Activated CD4-positive, alpha-beta T cell treated with anti-CD3 and anti-CD28 coated beads for 48 hours (primary cell): ENCODE measurements at places on chromosomes 5 and 9.

- DNase-seq, result no peak
Measured at GRCh38 chr9:108184941-108185340, 670.8 kb downstream of the ACTL7B start.

DNA sequence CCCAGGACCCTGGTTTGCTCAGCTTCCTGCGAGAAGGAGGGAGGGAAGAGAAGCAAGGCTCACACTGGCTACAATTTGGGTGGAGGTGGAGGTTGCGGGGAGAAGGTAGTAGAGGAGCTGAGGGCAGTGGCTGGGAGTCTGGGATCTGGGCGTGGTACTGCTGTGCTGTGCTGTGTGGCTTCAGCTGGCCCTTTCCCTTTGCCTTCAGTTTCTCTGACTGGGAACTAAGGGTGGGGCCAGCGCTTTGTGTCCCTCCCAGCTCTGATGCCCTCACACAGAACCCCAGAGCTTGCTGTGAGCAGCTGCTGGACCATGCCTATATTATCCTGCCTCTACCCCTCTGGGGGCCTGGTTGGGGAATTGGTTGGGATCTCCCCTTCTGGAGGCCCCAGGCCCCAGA, 60.9 kb downstream of the RGS3 start:
- no peak for DNase-seq

DNA sequence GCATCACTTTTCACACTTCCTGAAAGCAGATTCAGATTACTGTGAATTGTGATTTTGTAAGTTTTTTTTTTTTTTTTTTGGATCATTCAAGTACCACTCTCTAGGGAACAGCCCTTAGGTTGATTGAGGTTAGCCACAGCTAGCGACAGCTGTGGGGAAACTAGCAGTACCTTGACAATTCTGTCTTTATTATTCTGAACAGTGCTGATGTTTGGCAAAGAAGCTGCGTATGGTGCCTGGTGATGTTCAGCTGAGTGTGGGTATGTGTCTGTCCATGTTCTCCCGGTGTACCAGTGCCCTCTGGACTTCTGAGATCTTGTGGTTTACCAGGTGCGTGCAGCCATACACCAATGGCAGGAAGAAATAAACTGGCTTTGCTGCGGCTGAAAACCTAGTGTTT, 117.3 kb upstream of the PLPPR1 start:
- DNase-seq, result no peak

- no peak for DNase-seq
Measured at GRCh38 chr5:22521521-22521920, 331.6 kb downstream of the CDH12 start.

- DNase-seq, result no peak
Measured at GRCh38 chr9:94300470-94301301, 27.8 kb downstream of the NUTM2F start.

GRCh38 chr9:134800791-134801339, 79.7 kb upstream of the FCN2 start:
- no peak for DNase-seq

GRCh38 chr9:124779368-124780059, 2.6 kb downstream of the OLFML2A start:
- DNase-seq, result no peak

DNA sequence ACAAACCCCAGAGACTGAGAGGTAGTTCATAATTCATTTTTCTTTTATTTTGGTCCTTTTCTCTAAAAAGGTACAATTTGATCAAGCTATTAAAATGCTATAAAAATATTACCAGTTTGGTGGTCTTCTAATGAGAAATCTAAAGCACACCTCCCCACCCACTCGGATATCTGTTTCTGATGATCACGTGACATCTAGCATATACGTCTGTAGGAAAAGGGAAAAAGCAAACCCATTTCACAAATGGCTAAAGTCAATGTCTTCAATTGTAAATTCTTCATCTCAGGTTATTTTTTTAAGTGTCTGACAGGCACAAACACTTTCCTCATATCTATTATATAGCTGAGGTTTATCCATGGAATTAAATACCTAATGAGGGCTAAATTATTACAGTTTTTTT, 18.9 kb downstream of the ZNF354A start:
- DNase-seq, result no peak

- DNase-seq, result no peak
Measured at GRCh38 chr9:74357577-74357976, 139.6 kb upstream of the RORB start.

DNA sequence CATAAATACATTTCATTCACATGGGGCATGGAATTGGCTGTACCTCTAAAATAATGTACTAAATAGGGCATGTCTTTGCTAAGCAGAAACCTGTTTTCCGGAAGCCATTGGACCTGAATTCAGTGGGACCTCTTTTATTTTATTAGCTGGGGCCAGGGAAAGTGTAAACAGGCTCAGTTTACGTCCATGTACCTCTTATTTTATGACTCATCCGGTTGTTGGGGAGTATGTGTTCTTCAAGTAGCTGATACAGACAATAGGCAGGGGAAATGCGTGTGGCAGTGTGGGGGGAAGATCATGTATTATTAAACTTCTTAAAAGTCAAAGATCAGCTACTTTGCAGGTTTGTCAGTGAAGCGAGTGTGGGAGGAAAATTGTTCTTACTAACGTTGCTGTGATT, 1.4 kb upstream of the GDNF start:
- DNase-seq, result no peak

DNA sequence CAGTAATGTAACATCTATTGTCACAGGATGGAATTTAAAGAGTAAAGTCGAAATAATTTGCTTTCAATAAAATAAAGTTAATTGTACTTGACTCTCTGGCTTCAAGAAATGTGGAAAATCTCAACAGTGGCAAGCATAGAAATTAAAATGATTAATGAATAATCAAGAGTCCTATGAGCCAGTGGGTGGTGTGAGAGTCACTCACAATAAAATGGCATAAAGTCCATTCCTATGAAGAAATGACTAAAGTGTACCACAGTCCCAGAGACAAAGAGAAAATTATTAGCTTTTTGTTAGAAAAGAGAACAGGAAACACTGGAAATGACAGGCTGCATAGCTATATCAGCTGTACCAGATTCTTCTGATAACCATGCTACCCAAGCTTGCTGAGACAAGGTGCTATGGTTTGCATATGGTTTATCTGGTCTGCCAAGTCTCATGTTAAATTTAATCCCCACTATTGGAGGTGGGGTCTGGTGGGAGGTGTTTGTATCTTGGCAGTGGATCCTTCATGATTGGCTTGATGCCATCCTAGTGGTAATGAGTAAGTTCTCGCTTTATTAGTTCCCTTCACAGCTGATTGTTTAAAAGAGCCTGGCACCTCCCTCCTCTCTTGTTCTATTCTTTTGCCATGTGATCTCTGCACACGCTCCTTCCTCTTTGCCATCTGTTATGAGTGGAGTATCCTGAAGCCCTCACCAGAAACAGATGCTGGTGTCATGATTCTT, 647.7 kb upstream of the ITGA1 start:
- DNase-seq, result no peak

DNA sequence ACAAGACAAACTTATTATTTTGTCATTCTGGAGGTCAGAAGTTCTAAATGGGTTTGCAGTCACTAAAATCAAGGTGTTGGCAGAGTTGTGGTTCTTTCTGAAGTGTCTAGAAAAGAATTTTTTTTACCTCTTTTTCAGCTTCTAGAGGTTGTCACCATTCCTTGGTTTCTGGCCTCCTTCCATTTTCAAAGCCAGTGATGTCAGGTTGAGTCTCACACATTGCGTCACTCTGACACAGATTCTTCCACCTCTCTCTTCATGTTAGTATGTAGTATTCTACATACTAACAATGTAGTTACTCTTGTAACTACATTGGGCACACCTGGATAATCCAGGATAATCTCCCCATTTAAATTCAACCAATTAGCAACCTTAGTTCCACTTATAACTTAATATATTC, 290.3 kb downstream of the RFX3 start:
- DNase-seq, result no peak

DNA sequence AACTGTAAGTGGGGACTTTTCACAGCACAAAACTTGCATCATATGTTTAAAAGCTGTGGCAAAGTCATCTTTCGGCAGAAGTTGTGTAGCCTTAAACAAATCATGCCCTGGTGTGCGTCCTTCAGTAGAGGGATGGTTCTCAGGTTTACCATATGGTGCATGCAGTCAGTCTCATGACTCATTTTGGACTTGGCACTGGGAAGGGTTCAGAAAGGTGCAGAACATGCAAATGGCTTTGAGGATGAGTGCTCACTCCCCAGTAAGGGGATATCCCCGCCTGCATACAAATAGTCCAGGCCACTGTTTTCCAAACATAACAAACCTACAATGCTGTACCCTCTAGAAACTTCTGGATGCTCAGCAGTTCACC, 260.3 kb downstream of the NDUFS4 start:
- DNase-seq, result no peak

DNA sequence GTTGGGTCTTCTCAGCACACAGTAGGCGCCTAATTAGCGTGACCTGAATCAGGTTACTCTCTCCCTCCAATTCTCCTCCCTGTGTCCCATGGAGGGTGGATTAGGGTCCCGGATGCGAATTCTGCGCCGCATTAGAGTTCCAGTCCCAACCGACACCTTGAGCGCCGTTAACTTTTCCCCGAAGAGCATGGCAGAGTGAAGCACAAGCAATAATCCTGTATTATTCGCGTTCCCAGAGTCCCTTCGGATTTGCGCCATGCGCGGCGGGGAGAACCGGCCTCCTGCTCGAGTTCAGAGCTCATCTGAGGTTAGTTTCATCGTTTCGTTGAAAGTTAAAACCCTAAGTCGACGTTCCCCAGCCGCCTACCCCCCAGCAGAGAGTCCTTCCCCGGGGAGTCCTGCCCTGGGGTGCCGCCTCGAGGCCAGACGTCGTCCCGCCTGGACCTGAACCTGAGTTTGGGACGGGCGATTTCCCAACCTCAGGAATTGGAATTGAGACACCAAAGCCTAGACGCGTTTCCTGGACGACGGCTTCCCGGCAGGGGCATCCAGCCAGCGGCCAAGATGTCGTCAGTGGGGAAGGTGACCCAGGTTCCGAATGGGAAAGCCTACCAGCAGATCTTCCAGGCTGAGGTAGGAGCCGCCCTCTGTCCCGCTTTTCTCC, at the start of gene CCDC180:
CCDC180 (plus strand) TSS at position 160 of the 664 bp plus-strand sequence; CDS start at position 565, 405 bp downstream.
- no peak for DNase-seq

DNA sequence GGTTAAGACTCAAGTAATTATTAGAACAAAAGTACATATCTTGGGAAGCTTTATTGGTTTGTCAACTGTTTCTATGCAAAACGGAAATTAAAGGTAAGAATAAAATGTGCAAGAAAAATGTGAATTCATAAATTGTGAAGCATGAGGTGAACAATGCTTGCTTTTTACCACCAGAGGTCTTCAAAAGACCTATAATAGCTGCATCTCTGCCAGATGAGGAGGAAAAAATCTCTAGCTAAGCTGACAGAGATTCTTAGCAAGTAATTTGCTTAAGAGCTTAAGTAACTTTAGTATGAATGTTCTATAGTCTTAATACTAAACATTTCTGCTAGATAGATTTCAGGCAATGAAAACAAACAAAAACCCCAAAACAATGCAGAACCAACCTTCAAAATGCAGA, 54.1 kb downstream of the MRPS30 start:
- no peak for DNase-seq

- DNase-seq, result no peak
Measured at GRCh38 chr5:111603446-111603827, 91.1 kb upstream of the STARD4 start.

DNA sequence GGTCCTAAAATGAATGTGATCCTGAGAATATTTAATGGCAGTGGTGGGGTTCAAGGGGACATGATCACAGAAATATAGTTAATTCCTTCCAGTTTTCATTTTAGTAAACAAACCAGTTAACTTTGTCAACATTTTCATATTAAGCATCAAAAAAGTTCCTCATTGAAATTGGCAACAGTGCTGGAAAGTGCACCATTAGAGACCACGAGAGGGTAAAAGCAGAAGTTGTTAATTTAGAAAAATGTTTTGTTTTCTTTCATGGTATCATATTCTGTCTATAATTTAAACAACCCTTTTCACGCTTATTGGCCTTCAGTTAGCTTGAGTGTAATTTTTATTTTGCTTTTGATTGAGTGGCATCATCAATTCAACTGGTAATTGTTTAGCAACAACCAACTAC, 11.9 kb downstream of the GIN1 start:
- DNase-seq, result no peak

DNA sequence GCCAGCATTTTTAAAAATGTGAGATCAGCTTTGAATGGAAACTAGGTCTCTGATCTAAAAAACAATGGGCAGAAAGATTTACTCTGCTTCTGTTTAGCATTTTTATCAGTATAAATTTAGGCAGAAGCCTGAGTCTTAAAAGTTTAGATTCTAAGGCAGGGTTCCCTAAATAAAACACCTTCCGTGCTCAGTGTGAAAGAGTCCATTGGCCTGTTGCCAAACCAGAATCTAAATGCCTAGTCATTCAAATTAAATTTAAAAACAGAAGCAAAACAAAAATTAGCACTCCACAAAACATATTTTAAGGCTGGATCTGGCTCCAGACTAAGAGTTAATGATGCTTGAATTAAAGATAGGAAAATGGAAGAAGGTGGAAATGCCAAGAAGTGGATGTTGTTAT, 4.5 kb downstream of the TYRP1 start:
- DNase-seq, result no peak

DNA sequence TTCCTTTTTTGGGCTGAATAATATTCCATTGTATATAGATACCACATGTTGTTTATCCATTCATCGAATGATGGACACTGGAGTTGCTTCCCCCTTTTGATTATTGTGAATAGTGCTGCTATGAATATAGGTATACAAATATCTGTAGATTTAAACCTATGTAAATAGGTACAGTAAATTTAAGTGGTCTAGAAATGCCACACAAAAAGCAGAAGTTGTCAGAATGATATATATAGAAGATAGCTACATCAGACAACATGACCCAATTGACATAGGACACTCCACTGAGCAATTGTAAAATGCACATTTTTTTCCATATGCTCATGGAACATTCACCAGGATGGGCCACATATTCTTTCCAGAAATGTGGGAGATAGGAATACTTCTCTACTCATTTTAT, 77.6 kb downstream of the SMIM15 start:
- no peak for DNase-seq

GRCh38 chr5:62937661-62938558, 359.3 kb downstream of the LRRC70 start:
- DNase-seq, result no peak

DNA sequence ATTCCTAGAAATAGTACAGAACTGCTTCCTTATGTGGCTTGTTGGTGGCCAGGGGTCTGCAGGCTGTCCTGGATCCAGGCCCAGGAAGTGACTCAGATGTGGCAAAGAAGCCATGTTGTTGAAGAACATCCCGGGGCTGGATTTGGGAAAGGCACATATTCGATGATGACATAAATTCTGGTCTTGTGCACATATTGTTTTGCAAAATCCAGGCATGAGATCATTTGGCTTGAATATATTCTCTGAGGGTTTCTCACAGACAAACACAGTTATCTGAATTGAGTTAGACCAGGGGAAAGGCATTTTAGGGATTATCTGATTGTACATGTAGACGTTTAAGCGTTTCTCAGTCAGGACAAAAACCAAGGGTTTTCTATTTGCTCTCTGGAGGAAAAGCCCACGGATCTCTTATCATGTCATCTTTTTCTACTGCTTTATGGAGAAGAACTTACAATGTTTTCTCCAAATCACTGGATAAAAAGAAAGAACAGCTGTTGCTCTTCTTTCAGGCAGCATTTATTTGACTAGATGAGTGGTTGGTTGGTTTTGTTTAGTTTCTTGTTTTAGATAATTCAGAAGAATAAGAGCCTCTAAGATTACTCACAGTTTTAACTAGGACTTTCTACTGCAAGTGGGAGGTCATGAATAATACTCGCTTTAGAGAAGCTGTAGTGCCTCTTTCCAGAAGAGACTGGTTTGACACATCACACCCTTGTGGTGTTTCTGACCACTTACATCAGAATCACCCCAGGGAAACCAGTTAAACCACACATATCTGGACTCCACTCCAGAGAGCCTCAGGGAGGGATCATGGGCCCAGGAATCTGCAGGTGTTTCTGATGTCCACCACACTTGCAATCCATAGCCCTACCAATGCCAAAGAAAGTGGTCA, 29.5 kb upstream of the LHFPL2 start:
- DNase-seq, result no peak
